ENCODE measurements at places on chromosomes 2 and 18. TPM values are rescaled to one million over a fixed set of nuclear protein-coding genes. Genes with fewer than 3 reads are reported as not detected.

ADRA2B gene
- 0.47 TPM for total RNA-seq

SLC19A3 gene
- not detected for total RNA-seq

GRCh38 chr2:223050900-223051504 lies 988 bp upstream of the KCNE4 start:
- no peak for DNase-seq

DNA sequence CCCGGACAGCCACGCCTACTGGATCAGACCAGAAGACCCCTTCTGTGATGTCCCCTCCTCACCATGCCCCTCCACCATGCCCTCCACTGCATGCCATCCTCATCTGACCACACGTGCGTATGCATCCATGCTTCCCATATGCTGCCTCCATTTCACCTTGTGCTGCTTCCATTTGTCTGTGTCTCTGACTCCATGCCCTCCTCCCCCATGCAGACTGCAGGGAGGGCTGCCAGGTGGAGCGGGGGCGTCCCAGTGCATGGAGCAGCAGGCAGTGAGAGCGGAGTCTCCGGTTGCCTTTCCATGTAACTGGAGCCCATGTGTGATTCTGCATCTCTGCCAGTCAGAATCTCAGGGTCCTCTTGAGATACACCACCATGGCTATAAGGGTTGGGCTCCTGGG lies 52.6 kb downstream of the COA5 start:
- DNase-seq: no peak

DNA sequence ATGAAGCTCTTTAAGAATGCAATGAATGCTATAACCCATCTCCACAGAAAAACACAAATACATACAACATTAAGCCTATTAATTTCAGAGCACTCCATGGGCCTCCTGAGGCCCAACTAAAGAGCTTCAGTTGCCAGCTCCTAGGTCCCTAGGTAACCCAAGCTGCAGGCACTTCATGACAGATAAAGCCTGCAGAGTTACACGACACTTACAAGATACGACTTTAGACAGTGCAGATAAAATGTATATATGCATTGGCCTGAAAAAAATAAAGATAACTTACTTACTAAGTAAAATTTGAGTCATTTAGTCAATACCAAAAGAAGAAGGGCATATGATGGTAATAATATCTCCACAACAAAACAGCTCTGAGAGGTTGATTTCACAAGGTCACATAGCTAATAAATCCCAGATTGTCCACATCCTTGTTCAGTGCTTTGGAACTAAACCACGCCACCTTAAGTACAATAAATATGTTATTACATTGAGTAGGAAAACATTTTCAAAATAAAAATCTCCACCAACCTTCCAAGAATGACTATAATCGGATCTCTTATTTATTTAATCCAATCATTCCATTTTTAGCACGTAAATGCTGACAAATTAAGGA lies 3.4 kb downstream of the MAP4K3 start:
- DNase-seq: no peak

All from HCT116 (cell line).